T-helper 17 cell (primary cell): ENCODE measurements at places on chromosomes 13 and 19. TPM values are rescaled to one million over a fixed set of nuclear protein-coding genes. Genes with fewer than 3 reads are reported as not detected.

DNA sequence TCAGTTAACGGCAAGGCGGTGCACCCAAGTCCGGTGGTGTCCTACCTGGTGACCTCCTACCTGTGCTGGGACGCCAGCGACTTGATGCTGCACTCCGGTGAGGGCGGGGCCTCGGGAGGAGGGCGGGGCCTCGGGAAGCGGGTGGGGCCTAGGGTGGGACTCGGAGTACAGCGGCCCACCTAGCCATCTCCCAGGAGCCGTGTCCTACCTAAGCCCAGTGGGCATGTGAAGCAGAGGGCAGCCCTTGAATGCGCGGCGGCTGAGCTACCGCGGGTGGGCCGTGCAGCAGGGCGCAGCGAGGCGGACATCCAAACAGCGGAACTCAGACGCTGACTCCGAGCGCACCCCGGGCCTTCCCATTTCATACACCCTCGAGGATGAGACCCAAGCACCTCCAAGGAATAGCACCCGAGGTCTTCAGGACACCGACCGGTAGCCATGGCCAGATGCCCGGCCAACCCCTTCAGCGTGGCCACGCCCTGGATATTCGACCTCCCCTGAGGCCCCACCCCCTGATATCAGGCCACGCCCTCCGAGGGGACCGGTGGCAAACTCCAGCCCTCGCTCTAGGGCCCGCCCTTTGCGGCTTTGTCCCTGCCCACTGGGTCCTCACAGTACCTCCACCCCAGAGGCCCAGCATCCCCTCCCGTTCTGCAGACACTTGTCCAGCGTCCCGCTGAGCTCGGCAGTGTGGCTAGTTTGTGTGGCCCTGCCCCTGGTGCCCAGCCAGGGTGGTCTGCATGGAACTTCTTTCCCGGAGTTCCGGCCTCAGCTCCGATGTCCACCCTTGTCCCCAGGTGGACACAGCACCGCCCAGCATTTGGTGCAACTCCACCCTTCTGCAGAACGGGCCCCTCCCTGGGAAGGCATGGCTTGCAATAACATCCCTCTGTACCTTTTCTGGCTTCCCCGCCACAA lies 5.4 kb downstream of the KLK1 start:
- H3K27me3 ChIP-seq: peaks cover 84% of the 10 kb centered on the region
- peaks cover 25% of the 10 kb centered on the region for H3K4me1 ChIP-seq
- no peak for DNase-seq
- H3K4me3 ChIP-seq: peak overlapping the region; percentile 85

- H3K27me3 ChIP-seq: no peaks in the 10 kb centered on the region
- DNase-seq: no peak
- peaks cover 4% of the 10 kb centered on the region for H3K4me1 ChIP-seq
- H3K27ac ChIP-seq: no peak overlapping the region
Observed at GRCh38 chr19:3471954-3472655, 8.2 kb downstream of the SMIM24 start.

- no peak overlapping the region for H3K27ac ChIP-seq
- no peak for DNase-seq
- no peak overlapping the region for H3K4me3 ChIP-seq
Observed at GRCh38 chr19:38162632-38163031, 61.4 kb downstream of the DPF1 start.

GRCh38 chr19:17331045-17331558 lies 3.6 kb downstream of the ANO8 start:
- DNase-seq: no peak
- peaks cover 2% of the 10 kb centered on the region for H3K36me3 ChIP-seq
- peak overlapping the region; percentile 78 for H3K4me3 ChIP-seq
- H3K27ac ChIP-seq: no peak overlapping the region

DNA sequence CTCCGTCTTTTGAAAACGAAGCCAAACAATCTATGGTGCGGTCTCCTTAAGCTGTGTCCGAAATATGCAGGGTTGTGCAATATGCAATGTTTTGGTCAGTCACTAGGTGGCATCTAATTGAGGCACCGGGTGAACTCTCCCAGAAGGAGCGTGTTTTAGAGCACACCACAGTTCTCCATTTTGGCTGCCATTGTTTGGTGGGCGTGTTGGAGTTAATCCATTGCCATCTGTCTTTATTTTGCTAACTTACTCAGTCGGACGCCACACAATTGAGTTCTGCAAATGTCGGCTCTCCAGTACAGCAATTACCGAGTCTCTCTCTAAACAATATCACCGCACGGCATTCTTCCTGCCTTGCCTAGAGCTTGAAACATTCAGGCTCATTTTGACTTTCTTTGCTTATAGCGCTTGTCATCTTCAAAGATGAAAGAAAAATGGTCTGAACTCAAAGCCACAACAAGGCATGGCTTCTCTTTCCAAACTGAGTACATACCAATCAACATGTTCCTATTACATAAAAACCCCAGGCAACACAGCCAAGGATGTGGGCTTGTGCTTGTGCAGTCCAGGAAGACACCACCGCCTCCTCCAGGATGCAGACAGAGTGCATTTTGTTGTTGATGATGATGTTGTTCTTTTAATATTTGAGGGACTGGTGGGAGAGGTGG lies 182.0 kb upstream of the SERP2 start:
- H3K27ac ChIP-seq: peak overlapping the region; percentile 0
- H3K27me3 ChIP-seq: peaks cover 4% of the 10 kb centered on the region
- H3K4me3 ChIP-seq: no peak overlapping the region

The CNN1 gene
- not detected for total RNA-seq

The ZNF112 gene
- not detected for total RNA-seq
